Fibroblast of mammary gland (primary cell): ENCODE measurements at places on chromosomes 5 and 9.
A peak's percentile ranks its signal among the peaks of the same experiment; 100 is the strongest.

DNA sequence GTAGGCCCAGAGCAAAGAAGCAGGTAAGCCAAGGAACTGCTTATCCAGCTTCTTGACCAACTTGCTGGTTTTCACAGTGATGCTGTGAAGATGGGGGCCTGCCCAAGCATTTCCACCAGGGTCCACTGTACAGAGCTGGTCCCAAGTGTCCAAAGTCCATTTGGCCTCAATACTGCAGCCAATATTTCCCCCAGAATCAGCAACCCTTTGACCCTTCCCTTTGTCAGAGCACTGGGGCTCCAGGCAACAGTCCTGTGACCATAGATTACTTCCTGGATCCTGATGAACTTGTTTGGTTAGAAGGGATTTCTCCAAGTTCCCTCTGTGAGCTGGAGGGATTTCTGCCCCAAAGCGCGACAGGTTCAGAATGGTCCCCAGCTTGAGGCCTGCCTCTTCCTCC lies 26.3 kb downstream of the FAXDC2 start:
- no peak for DNase-seq

- DNase-seq: no peak
These were observed 25.5 kb upstream of the RAI14 start for GRCh38 chr5:34630596-34630995.

DNA sequence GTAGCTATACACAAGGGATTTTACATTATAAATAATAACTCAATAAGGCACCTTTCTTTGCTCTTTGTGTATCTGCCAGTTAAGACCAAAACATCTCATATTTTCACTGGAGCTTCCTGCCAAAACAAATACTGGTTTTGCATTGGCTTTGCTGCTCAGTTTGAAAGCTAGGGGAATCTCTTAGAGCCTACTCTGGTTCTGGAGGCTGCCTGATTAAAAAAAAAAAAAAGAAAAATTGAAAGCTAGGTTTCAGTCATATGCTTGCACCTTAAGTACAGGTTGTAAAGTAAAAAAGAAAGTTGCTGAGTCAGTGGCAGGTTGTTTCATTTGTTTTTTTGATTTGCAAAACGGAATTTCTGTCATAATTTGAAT lies 2.3 kb downstream of the DENND4C start:
- DNase-seq: peak; percentile 57

GRCh38 chr5:122465031-122465577 lies 153.1 kb downstream of the SNCAIP start:
- DNase-seq: no peak

GRCh38 chr9:112186695-112187094 lies 11.6 kb upstream of the SUSD1 start:
- DNase-seq: no peak

GRCh38 chr5:139443831-139444453 lies 4.6 kb upstream of the DNAJC18 start:
- peak; percentile 85 for DNase-seq

GRCh38 chr9:17476401-17476800 lies 102.5 kb upstream of the SH3GL2 start:
- no peak for DNase-seq

DNA sequence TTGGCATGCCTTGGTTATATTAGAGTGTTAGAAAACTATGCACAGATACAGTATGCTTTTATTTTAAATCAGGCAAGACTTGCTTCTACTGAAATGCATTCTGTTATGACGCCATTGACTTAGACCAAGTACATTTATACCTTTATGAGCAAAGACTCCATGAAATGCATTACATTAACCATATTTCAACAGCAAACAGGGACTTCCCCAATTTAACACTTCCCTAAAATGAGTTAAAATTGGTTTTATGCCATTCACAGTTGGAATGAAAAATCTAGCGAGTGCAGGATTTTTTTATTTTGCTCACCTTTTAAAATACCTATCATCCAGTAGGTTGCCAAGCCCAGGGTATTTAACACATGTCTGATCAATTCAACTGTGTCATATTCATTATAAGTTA lies 272.1 kb upstream of the IZUMO3 start:
- DNase-seq: no peak

- DNase-seq: peak; percentile 60
These were observed 18.6 kb upstream of the MOB3B start for GRCh38 chr9:27548055-27548741.

- peak; percentile 1 for DNase-seq
These were observed 871.7 kb upstream of the TYRP1 start for GRCh38 chr9:11821306-11821975.

- no peak for DNase-seq
These were observed 21.6 kb upstream of the RASA1 start for GRCh38 chr5:87246061-87246460.

DNA sequence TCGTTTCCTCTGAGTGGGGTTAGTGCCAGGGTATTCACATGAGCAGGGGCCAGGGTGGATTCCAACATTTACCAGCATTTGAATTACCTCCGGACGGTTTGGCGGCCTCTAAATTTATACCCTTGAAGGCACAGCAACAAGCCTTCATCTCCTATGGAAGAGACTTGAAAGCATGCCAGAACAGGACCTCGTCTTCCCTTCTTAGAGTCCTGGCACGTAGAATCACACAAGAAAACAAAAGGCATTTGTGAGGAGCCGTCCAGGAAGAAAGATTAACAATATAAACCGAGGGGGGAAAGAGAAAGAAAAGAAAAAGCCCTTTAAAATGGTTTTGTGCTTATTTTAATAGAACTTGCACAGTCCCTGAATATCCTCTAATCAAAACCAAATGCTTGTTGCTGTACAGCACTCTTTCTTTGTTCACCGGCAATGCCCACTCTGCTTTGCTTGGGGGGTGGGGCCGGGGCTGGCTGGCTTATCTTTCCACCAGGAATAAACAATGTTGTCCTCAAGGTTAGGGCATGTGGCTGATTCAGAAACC lies 575.8 kb upstream of the ZNF462 start:
- DNase-seq: peak; percentile 2

DNA sequence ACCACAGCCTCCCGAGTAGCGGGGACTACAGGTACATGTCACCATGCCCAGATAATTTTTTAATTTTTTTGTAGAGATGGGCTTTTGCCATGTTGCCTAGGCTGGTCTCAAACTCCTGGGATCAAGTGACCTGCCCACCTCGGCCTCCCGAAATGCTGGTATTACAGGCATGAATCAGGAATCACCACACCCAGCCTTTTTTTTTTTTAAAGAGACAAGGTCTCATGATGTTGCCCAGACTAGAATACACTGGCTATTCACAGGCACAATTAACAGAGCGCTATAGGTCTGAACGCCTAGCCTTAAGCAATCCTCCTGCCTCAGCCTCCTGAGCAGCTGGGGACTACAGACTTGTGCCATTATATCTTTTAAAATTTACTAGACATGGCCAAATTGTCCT lies 36.1 kb downstream of the GEMIN5 start:
- no peak for DNase-seq

GRCh38 chr5:41598011-41598410 lies 87.6 kb upstream of the PLCXD3 start:
- DNase-seq: no peak

DNA sequence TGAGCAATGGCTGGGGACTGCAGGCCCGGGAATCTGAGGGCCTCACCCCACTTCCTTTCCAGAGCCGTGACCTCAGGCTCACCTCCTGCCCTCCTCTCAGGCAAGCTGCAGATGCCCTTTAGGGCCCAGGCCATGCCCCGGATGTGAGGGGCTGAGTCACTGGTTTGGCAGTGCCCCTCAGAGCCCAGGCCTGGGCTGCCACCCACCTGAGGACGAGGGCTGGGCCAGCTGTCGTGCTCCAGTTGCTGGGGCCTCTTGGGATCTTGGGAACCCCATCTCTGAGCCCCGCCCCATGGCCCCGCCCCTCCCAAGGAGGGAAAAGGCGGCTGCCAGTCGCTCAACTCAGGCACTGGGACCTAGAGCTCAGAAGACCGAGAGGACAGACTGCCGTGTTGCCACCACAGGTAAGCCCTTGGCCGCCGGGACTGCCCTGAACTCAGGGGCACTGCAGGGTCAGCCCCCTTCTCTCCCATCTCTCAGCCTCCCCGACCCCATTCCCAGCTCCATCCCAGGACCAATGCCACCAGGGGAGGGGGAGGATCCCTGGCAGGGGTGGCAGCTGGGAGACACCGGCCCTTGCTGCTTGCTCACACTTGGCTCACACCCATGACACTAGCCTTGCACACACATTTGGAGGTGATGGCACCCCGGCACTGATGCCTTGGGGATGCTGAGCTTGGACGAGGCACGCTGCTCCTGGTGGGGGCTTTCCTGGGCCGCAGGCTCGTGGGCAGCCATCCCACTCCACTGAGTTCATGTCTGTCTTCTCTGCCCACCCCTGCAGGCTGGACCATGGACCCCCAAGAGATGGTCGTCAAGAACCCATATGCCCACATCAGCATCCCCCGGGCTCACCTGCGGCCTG lies at the start of gene CYSRT1:
TSS of gene CYSRT1 (plus strand) at position 345 of the 865 bp plus-strand sequence. CDS start at position 793, 448 bp downstream.
- no peak for DNase-seq

DNA sequence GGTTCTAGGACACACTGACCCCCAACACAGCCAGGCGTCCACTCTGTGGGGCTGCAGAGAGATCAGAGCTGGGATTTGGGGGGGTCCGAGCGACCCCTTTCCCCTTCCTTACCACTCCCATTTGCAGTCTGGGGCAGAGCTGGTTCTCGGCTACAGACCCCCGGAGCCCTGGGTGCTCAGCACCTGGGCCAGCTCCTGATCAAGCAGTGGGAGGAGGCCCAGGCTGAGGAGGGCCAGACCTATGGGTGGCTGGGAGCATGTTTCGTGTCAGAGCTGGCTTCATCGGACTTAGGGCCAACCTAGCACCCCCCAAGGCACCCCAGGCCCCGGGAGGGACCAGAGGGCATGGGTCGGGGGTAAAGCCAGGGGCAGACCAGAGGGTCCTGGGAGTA lies 7.6 kb downstream of the GRIN1 start:
- DNase-seq: no peak

GRCh38 chr5:129902816-129903215 lies 1.4 kb upstream of the CHSY3 start:
- no peak for DNase-seq

- peak; percentile 6 for DNase-seq
These were observed 81.1 kb downstream of the CDO1 start for GRCh38 chr5:115735108-115735998.

DNA sequence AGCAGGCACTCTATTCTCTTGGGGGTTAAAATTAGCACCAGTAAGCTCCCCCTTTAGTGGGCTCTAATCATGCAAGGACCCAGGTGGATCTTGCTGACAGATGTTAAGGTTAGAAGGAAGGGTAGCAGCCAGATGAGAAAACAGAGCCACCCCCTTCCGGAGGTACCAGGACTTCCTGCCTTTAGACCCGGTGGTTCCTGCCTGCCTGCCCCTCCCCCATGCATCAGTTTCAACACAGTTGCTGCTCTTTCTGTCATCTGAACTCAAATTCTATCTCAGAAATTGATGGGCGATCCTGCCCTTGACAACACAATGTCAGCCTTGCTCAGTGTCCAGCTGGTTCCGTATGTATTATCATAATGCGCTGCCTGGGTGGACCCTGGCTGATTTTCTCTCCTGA lies 287.3 kb downstream of the EBF1 start:
- no peak for DNase-seq

GRCh38 chr5:159386028-159386711 lies 55.9 kb upstream of the IL12B start:
- no peak for DNase-seq

DNA sequence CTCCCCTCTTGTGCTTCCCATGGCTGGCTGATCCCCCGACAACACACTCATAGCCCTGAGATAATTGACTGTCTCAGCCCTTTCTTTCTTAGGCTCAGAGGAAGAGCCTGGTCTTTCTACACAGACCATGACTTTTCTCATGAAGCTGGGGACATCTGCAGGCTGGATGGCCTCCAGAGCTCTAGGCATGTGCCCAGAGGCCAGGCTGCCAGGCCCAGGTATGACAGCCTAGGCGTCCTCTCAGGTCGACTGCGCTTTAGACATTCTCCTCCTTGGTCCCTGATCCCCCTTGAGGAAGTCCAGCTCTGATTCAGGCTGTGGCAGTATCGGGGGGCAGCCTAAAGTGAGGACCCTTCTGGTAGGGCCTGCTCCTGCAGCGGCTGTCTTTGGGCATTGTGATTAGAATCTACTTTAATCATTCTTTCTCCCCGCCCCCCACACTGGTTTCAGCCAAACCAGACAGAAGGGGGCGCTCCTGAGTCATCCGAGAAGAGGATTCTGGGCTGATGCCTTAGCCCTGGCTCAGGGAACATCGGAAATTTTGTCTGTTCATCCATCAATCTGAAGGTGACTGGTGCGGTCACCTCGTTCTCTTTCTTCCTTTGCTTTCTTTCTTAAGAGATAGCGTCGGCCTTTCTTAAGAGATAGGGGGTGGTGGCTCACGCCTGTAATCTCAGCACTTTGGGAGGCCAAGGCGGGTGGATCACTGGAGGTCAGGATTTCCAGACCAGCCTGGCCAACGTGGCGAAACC lies 66.5 kb upstream of the HSPA9 start:
- DNase-seq: peak; percentile 71

DNA sequence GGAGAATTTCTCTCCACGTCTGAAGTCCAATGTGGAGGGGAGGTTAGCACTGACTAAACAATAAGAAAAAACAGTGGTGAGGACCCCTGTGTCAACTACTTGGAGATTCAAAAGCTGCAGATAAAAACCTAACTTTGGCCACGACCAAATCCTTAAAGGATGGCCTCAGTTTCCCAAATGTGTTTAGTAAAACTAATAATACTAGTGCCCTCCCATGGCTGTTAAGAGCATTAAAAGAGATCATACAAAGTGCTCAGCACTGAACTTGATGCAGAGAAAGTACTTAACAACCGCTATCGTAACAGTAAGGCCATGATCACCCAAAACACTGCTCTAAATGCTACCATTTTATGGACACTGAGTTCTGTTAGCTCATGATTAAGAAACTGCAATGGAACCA lies 288.4 kb downstream of the EBF1 start:
- no peak for DNase-seq

- no peak for DNase-seq
These were observed 10.0 kb downstream of the MAP3K1 start for GRCh38 chr5:56825222-56825824.

- DNase-seq: no peak
These were observed 89.2 kb downstream of the PDE6A start for GRCh38 chr5:149855366-149855765.

DNA sequence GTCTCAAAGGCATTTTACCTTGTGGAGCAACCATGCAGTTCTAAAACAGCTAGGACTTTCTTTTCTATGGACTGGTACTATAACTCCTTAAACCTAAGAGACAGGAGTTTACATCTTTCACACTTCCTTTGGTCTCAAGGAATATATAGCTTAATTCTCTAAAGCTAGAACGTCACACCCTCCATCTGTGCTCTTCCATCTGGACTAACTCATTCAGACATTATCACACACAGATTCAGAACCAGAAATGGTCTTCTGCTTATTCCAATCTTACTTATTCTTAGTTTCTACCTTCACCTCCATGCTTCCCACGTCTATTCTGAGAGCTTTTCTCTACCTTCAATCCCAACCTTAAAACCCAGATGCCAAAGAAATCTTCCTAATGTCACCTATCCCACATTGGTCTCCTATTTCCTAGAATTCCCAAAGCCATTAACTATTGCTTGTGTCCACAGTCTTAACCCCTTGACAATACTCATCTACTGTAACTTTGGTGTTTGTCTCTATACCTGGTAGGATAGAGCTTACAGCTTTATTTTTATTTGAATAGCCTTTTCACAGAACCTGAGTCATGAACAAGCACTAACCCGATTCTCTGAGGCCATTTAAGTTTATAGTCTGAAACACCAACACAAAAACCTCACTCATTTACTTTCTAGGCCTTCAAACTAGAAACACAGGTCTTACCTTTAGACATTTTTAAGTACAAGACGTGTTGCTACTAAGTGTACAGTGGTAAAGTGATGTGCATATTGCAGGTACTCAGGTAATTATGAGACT lies 22.8 kb downstream of the CSNK1A1 start:
- no peak for DNase-seq

- no peak for DNase-seq
These were observed 73.1 kb upstream of the TBC1D9B start for GRCh38 chr5:179980767-179981166.

- DNase-seq: no peak
These were observed 6.9 kb upstream of the UBAP1 start for GRCh38 chr9:34171753-34172535.
